Mesothelial cell of epicardium (in vitro differentiated cells): ENCODE measurements at places on chromosomes 4 and X.

DNA sequence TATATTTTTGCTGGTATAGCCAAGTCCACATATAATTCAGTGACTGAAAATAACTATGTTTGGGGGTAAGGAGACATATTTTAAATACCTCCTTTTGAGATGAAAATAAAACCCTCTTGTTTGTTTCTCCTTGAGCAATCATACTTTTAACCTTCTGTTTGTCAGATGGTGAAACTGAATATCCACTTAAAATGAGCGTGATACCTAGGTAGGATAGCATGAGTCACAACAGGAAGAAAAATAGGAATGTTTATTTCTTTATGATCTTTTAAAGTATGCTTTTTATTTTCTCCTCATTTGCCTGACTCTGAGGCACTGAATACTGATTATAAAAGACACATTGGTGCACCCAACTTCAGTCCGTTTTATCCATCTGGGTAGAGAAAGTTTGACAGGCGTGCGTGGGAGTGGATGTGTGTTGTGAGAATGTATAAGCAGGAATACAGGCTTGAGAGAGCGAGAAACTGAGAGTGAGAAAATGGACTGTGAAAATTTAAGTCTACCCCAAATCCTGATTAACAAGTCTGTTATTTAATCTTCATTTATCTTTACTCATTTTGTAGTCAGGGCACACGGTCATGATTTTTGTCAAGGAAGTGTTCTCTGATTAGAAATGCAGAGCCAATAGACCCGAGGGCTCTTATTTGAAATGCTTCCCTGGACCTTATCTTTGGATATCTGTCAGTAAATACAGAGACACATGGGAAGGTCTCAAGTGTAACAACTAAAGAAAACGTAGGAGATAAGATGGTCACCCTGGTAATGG is 62.1 kb upstream of the ANTXR2 start:
- no peak for DNase-seq

DNA sequence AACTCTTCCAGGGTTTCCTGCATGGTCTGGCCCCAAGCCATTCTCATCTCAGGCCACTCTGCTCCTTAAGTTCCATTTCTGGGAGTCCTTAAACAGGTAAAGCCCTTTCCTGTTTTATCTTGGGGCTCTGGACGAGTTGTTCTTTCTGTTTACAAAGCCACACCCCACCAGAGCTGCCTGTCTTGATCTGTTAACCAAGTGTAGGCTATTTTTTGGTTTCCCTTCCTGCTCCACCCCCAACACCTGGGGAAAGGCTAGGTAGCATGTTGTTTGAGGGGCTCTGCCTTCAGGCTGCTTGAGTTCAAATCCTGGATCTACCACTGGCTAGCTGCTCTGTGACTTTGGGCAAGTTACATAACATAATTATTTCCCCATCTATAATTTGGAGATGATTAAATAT is 40.0 kb downstream of the ERVMER34-1 start:
- no peak for DNase-seq

GRCh38 chrX:25204182-25204581 is 188.4 kb upstream of the ARX start:
- no peak for DNase-seq

- DNase-seq, result peak; percentile 45
Observed at GRCh38 chrX:23756165-23756564, 13.1 kb upstream of the ACOT9 start.

DNA sequence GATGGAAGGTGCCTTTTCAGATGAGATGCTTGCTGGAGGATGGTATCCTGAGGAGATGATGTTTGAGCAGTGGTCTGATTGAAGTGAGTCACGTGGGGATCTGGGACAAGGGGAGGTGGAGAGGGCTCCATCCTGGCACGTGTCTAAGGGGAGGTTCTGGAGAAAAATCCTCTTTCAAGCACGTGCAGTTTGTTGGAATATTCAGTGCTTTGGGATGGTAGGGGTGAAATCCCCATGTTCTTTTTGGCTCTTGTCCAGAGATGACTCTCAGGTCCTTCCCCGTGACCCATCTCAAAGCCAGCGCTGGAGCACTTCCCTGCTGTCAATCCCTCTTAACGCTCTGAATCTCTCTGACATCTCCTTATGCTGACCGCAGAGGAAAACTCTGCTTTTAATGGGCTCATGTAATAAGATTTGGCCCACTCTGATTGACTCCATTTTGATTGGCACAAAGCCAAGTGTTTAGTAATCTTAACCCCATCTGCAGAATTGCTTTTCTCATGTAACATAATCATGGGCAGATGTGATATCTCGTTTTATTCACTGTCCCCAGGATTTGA is 10.8 kb upstream of the KLKB1 start:
- DNase-seq, result no peak

DNA sequence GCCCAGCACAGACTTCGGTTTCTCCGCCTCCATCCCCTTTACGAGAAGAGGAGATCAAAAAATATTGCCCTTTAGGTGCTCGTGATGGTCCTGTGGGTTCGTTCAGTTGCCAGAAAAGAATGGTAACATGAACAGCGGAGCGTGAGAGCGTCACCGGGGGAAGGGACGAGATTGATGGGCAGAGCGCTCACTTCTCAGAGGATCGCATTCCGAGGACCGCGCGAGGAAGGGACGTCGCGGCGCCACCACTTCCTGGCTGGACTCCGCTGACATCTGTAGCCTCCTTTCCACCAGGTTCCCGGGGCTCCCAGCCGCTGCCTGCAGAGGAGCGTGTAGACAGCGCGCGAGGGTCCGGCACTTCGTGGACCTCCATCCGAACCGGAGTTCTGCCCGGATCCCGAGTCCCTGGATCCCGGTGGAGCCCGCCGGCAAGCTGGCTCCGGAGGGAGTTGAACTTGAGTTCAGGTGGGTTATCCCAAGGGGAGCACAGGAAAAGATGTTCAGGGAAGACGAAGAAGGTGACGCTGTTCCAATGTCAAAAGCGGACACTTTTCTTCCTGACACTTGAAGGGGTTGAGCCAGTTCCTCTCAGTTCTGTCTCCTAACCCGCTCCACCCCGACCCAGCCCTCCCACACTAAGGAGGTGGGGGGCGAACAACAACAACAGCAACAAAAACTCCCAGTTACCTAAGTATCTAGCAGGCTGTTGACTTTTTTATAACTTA is 484 bp downstream of the GALNTL6 start:
- DNase-seq, result peak; percentile 54

DNA sequence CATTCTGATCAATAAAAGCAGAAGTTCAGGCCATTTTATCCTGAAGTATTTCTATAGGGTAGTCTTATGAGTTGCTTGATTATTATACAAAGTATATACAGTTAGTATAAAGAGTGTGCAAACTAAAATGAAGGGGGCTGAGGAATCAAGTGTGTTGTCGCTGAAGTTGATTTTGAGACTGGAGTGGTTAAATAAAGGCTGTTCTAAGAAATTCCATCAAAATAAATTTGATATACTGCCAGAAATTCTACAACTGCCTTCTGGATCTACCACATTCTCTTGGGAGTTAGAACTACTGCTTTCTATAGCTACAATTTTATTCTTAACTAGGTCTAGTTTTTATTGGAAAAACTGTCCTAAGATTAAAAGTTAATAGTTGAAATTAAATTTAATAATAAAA is 12.4 kb downstream of the EDNRA start:
- no peak for DNase-seq

- DNase-seq, result no peak
Observed at GRCh38 chrX:18769812-18770573, 62.5 kb downstream of the PPEF1 start.

- DNase-seq, result no peak
Observed at GRCh38 chr4:128371876-128372275, 84.3 kb upstream of the PGRMC2 start.

DNA sequence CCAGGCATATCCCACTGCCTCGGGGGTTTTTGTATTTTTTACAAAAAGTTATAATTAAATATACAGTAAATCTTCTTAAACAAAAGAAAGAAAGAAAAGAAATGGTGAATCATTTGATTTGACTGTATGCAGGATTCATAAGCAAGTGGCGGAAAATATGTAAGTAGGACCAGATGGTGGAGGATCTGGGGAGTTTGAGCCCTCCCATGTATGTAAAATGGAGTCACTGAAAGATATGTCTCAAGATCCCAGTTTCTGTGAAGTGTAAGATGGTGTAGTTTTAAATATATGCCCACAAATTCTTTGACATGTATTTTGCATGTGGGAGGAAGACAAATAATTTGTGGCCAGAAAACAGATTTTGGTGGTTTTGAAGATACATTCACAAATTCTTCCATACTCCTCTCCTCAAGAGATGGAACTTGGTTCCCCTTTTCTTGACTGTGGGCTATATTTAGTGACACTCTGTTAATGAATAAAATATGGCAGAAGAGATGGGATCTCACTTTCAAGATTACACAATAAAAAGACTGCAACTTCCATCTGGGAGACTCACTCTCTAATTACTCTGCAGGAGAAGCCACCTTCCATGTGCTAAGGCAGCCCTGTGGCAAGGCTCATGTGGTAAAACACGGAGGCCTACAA is 133.6 kb upstream of the S100G start:
- no peak for DNase-seq

GRCh38 chr4:18608908-18609533 is 587.5 kb upstream of the LCORL start:
- no peak for DNase-seq

- DNase-seq, result peak; percentile 39
Observed at GRCh38 chr4:110627977-110628662, 5.2 kb upstream of the PITX2 start.

DNA sequence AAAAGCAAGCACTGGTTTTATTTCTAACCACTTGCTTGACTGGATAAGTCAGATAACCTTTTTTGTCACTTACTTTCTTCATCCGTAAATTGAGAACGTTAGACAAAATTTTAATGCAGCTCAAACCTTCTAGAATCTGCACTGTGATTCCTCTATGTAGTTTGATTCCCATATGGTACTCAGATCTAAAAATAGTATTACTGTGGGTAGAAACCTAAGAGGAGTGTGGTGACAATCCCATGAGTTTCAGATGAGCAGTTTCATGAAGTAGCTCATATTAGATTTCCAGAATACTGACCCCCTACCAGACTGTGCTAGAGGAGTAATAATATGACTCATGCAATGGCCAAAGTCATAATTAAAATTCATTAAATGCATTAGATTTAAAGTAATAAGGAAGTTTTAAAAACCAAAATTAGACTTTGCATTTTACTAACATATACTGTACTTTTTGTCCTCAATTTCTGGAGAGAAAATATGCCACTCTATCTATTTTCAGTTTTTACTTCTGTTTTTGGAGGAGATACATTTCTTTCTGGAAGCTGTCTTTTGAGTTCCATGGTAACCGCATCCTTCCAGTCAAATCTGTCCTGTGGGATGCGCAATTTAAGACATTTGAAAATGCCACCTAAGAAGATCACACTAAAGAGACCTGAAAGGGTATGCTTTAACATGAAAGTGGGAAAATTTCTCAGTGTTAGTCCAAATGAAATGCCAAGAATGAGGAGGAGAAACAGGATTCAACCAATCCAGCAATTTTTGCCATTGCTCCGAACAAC is 64.1 kb upstream of the GPM6A start:
- no peak for DNase-seq

- peak; percentile 39 for DNase-seq
Observed at GRCh38 chrX:87517571-87518141, at the start of gene KLHL4. KLHL4 (plus strand) TSS chrX:87517802; CDS start chrX:87517894, 92 bp downstream.

GRCh38 chr4:101973361-101973760 is 182.8 kb downstream of the BANK1 start:
- no peak for DNase-seq

DNA sequence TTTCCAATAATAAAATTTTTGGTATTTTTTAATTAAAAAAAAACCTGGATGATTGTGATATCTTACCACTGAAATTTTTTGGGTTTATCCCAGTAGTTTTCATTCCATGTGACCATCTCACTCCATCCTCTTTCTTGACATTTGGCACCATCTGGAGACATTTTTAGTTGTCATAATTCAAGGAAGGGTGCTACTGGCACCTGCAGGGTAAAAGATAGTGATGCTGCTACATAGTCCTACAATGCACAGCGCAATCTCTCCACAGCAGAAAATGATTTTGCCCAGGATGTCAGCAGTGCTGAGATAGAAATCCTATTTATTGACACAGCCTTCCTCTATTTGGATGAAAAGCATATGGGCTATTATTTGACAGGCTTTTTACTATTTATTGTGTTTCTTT is 79.3 kb downstream of the RBPJ start:
- no peak for DNase-seq

- DNase-seq, result no peak
Observed at GRCh38 chr4:82889287-82889686, 1.7 kb downstream of the SEC31A start.

GRCh38 chr4:100674976-100675375 is 157.2 kb upstream of the EMCN start:
- no peak for DNase-seq

DNA sequence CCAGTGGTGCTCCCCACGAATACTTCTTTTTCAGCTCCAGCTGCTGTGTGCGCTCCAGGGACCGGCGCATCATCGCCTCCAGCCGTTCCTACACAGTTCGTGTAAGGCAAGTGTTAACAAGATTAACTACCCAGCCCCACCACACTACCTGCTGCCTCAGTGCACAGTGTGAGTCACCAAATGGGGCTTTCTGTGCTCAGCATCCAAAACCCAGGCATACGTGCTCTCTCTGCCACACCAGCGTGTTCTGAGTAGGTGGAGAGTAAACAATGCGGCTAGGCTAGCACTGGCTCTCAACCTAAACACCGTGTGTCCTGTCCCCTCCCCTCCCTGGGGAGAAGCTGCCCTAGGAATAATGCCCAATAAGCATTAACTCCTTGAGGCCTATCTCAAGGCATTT is 60.0 kb downstream of the MAP7D2 start:
- DNase-seq, result no peak

GRCh38 chr4:3525532-3526430 is 6.4 kb downstream of the LRPAP1 start:
- DNase-seq, result no peak

DNA sequence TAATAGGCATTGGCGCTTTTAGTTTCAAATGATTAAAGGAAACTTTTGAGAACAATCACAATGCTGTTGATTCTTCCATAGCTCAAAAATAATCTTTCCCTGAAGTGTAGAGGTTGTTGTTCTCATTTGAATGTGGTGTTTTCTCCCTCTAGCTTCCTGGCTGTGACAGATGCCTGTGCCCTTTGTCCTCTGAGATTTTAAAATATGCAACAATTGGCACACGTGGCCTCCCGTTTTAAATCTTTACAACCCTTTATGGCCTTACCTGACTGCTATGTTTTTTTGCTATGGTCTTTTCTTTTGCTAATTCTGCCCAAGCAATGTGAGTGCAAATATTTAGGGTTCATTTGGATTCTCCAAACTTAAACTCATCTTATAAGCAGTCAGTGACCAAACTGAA is 22.9 kb upstream of the CASK start:
- DNase-seq, result no peak

DNA sequence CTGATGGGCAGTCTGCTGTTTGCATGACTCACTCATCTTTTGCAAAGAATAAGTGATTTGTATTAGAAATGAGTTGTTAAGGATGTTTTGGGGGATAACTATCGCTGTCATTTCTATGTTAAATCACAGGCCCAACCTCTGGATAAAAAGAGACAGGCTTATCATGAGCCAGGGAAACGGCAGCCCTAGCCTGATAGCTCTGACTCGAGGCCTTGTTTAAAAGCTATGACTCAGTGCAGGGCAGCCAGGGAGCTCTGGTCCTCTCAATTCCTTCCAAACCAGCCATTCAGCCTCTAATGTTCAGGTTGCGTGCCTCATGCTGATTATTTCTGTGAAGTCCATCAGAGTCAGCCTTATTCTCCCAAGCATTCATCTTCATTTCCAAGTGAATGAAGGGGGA is 305.9 kb upstream of the HAND2 start:
- no peak for DNase-seq

GRCh38 chr4:122469457-122469856 is 12.9 kb upstream of the IL2 start:
- no peak for DNase-seq

- no peak for DNase-seq
Observed at GRCh38 chr4:165522050-165522449, 143.2 kb downstream of the CPE start.
